ENCODE measurements at places on chromosomes 1 and 21.

DNA sequence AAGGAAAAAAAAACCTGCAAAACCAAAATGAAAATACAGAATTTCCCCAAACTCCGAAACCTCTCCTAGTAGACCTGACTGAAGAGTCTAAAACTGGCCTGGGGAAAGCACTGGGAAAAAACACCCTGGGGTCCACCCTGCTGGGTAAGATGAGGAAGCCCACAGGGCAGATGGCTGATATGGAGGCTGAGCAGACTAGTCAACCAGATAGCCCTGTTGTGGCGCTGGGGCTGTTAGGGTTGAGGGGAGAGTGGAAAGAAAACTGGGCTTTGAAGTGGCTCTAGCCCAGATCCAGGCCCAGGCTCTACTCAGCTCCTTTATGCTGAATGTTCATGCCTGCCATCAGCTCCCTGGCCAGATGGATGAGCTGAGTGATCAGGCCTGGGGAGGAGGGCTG is 6.8 kb upstream of the SLAMF1 start:
- DNase-seq = no peak

DNA sequence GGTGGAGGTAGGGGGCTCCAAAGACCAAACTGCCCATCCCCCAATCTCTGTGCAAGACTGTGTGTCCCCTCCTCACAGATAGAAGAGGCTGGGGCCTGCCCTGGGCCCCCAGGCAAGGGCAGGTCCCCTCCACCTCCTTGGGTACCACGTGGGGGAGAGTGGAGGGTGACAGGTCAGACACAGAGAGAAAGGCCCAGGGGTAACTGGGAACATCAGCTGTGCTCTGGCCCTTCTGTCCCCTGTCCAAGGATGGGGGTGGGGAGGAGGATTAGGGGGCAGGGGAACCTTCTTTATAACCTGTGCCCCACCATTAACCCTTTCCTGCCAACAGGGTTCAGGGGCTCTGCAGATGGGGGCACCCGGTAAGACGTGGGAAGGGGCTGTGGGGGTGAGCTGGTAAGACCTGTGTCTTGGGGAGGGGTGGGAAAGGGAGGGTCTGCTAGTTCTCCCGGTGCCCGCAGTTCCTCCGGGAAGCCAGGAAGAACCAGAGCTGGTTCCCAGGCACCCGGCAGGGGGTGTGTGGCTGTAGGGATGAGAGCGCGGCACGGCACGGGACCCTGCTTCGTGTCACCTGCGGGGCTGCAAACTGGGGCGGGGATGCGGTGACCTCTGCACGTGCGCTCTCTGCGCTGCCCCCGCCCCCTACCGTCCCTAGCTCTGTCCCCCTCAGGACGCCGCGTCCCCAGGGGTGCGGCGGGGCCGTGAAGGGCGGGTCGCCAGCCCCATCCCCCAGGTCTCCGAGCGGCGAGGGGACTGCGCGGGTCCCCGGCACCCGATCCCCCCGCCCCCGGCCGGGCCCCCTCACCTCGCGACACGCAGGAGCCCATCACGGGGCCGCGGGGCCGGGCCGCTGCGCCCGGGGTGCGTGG is 601 bp downstream of the FAM131C start:
- DNase-seq = no peak

- DNase-seq = no peak
Observed at GRCh38 chr1:233328142-233328921, 808 bp downstream of the MAP3K21 start.

- no peak for DNase-seq
Observed at GRCh38 chr1:25742316-25742715, 57.7 kb upstream of the SELENON start.

DNA sequence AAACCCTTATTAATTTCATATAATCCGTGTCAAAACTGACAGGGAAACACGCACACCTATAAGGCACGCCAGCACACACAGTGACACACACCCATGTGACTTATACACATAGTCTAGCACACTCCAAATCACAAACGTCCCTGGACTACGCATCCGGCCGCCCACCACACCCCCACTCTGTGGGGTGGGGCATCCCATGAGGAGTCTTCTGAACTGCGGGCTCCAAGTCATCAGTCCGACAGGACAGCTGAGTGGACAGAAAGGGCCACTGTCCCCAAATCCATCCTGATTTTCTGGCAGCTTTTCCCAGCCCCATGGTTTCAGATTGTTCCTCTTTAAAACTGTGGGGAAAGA is 829 bp downstream of the PEA15 start:
- no peak for DNase-seq

DNA sequence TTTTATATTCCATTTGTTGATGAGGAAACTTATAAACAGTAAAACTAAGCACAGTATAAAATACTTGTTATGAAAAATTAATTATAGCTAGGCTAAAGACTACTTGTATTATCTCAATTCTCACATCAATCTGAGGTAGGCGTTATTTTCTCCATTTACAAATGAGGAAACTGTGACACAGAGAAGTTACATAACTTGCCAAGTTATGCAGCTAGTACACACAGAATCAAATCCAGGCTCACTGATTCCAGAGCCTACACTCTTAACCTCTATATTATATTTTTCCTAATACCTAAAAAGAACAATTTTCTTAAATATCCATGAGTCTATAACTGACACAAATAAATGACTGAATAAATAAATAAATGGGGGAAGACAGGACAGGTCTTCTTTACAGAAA is 11.2 kb upstream of the VPS45 start:
- DNase-seq = no peak

GRCh38 chr21:37192019-37192418 is 75.1 kb downstream of the VPS26C start:
- DNase-seq = no peak

- DNase-seq = no peak
Observed at GRCh38 chr1:9910076-9910422, at the start of gene CTNNBIP1. Gene CTNNBIP1, minus strand, starts transcription at chr1:9910269. Its CDS starts 38,205 bp downstream, at chr1:9872064.

- no peak for DNase-seq
Observed at GRCh38 chr1:77406661-77407060, 124.8 kb downstream of the AK5 start.

GRCh38 chr21:32930673-32931072 is 95.1 kb upstream of the OLIG2 start:
- DNase-seq = no peak

GRCh38 chr1:184329245-184329953 is 57.4 kb upstream of the C1orf21 start:
- DNase-seq = no peak

DNA sequence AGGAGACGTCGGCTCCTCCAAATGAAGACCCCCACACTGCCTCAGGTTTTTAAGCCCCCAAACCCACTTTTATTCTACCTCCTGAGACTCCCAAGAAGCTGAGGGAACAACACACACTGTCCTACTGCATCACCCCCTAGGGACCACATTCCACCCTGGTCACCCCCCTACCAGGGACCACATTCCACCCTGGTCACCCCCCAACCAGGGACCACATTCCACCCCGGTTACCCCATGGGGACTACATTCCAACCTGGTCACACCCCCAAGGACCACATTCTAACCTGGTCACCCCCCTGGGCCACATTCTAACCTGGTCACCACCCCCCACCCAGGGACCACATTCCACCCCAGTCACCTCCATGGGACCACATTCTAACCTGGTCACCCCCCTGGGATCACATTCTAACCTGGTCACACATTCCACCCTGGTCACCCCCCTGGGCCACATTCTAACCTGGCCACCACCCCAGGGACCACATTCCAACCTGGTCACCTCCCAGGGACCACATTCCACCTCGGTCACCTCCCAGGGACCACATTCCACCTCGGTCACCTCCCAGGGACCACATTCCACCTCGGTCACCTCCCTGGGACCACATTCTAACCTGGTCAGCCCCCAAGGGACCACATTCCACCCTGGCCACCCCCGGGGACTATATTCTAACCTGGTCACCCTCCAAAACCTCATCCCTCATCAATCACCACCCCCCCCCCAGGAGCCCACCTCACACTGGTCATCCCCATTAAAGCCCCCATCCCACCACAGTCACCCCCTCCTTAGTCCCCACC is 587.6 kb downstream of the NPHP4 start:
- DNase-seq = no peak

Measured in skeletal muscle cell (primary cell).